Non-pigmented ciliary epithelial cell (primary cell): ENCODE measurements at places on chromosomes 13 and 19.

DNA sequence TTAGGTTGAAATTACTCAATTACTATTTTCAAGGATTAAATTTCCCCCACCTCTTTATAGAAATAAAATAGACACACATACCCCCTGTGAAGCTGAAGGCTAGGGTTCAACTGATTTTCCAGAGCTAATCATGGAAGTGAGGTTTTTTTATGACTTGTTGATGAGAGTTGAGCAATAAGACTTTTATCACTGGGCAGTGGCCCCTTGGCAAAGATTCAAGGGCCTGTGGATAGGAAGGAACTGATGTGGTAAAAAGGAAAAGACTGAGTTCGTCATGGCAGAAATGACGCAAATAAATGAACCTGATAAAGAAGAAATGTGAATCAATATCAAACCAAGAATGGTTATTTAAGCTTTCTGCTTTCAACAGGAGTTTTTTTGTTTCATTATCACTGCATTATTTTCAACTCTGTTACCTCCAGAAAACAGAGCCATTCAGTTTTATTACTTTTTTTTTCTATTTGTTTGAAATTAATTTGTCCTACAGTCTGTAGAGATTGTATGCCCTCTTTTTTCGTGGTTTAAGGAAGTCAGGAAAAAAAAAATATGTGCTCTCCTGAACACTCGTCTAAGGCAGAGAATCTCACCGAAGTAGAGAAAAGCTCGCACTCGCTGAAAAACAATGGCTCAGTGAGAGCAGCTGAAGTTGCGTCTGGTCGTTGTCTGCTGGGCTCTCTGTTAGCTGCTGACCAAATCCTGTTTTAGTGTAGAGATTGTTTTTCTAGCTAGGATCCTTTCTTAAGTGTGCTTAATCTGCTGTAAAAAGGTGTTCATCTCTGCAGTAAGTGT is 38.9 kb downstream of the STOML3 start:
- DNase-seq: no peak

DNA sequence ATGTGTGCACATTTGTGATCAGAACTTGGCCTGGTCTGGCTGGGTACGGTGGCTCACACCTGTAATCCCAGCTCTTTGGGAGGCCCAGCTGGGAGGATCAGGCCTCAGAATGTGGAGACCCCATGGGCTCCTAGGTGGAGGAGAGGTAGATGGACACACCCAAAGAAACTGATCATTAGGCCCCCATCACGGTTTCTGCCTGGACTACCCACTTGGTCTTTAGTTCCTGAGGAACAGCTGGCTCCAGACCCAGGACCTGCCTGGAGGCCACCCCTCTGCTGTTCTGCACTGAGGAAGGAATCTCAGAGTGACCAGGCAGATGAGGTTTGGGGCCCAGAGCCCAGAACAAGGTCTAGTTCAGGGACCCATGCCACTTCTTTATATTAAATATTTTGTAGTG is 1.5 kb downstream of the CBLC start:
- DNase-seq: no peak

GRCh38 chr13:98820744-98821371 is 68.4 kb upstream of the SLC15A1 start:
- no peak for DNase-seq

- no peak for DNase-seq
These were observed 2.2 kb downstream of the TSC22D1 start for GRCh38 chr13:44573790-44574465.

DNA sequence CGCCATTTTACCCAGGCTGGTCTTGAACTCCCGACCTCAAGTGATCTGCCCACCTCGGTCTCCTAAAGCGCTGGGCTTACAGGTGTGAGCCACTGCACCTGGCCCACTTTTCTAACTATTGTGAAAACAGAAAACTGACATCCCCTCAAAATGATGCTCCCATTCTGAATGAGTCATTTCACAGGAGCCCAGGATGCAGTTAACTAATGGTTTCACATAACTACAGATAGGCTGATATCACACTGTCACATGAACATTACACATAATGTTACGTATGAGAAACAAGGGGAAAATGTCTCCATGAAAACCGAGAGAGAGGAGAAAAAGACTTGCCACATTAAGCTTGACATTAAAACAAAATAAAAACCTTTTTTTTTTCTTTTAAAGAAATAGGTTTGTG is 37.5 kb downstream of the N4BP2L2 start:
- DNase-seq: no peak

DNA sequence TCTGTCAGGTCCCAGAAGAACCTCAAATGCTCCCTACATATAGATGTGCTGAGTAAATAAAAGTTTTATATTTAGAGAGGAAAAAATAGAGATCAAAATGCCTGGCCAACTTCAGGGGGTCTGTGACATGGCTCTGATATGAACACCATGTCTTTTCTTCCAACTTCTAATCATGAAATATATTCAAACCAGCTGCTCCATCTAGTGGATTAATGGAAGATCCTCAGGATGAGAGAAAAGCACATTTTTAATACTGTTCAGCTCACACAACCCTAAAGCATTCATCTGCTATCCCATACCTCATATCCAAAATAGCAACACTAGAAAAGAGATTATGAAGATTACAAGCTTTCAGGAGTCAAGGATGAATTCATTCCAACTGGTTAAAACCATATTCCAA is 56.0 kb upstream of the DOCK9 start:
- no peak for DNase-seq

DNA sequence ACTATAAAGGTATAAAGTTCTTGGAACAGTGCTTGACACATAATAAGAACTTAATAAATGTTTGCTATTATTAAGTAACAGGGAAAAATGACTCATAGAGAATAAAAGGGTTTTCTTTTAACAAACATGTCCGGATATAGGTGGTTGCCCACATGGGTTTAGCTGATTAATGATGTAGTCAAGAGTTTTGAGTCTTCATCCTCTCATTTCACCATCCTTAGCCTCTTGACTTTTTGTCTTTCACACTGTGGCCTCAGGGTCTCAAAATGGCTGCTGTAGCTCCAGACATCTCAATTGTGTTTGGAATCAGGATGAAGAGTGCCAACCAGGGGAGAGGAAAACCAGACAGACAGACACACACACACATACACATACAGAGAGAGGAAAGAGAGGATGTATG is 97.9 kb downstream of the HSPH1 start:
- no peak for DNase-seq

- DNase-seq: no peak
These were observed 68.1 kb downstream of the ABCC4 start for GRCh38 chr13:95233026-95233635.

DNA sequence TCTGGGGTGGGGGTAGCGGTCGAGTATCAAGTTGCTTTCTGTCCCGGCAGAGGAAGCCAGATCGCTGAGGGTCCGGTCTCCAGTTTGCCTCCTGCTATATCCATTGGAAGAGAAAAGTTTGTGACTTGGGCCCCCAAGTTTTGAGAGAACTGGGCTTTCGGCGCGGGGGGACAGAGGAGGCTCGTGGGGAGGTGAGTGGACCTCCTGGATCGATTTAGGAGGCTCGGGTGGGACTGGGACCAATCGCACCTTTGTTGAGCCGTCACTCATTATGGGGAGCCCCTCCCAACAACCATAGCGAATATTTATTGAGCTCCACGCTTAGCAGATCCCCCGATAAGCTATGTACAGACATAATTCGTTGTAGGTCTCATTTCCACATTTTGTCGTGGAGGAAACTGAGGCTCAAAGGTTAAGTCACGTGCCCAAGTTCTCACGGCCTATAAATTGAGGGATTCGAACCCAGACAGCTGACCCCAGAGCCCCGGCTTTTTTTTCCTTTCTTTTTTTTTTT is 909 bp downstream of the RFXANK start:
- no peak for DNase-seq

- DNase-seq: no peak
These were observed 11.5 kb downstream of the CEACAM19 start for GRCh38 chr19:44682807-44683206.

DNA sequence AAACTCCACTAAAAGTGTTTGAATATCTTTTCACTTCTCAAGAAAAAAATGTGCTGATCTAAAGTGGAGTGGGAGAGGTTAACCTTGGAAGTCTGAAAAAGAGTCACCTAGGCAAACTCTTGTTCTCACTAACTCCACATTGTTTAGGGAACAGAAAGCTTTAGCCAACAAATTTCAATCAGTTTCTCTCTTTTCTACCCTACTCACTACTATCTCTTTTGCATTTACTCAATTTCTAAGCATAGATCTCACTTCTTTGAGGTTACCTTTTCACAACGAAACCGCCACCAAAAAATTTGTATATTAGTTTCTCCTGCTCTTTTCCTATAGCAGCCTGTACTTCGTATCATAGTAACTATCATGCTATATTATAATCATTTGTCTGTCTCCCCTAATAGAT is 6.3 kb downstream of the NHLRC3 start:
- no peak for DNase-seq

DNA sequence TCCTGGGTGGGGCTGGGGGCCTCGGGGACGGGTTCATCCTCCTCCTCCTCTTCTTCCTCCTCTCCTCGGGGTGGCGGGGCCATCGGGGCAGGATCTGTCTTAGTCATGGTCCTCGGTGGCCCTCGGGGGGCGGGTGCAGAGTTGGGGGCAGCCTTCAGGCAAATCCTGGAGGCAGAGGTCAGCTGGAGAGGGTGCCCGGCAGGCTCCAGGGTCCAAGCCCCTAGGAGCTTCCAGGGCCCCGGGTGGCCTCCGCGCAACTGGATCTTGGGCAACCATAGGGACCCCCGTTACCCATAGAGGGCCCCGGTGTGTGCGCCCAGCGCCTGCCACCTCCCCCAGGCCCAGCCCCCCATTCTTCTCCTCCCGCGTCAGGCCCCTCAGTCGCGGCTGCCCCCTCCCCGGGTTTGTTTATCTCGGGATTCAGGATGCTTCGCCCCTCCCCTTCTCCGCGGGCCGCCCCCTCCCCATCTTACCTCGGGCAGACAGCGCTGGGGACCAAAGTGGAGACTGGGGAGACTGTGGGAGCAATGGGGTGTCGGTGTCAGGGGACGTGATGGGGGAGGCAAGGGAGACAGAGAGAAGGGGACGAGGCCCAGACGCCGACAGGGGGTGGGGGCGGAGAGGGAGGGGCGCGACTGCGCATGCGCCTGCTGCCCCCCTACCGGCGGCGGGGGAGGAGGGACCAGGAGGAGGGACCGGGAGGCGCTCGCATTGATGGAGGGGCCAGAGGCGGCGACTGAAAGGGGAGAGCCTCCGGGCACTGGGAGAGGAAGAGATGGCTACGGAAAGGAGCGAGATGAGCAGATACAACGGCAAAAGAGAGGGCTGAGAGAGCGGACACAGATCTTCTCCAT is at the start of gene CLIP3:
CLIP3 (minus strand) TSS at position 623 of the 854 bp plus-strand sequence; CDS start at position 107, 516 bp downstream.
- DNase-seq: no peak

GRCh38 chr13:47251771-47252170 is 354.9 kb upstream of the HTR2A start:
- DNase-seq: no peak

- peak; percentile 31 for DNase-seq
These were observed 79.4 kb downstream of the SLC15A1 start for GRCh38 chr13:98672947-98673613.

DNA sequence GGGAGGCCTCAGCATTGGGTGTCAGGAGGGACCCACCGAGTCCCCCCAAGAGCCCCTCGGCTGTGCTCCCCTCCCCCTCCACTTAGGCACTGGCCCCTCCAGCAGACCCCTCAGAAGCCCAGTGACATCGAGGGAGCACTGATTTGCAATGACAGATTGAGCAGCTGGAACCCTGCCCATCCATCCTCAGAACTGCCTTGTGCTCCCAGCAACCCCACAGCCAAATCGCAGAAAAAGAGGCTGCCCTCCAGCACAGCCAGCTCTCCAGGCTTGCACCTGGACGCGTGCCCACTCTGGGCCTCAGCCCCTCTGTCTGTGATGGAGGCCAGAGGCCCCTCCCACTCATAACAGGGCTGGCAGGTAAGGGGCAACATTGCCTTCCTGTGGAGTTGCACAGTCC is 123.2 kb upstream of the VSTM2B start:
- no peak for DNase-seq
